Osteocyte (in vitro differentiated cells): ENCODE measurements at places on chromosomes 5 and 9.

GRCh38 chr9:1939926-1940368, 75.2 kb upstream of the SMARCA2 start:
- no peaks in the 10 kb centered on the region for H3K4me1 ChIP-seq
- no peak overlapping the region for H3K27ac ChIP-seq
- no peak for DNase-seq
- no peak overlapping the region for H3K4me3 ChIP-seq

GRCh38 chr9:127561491-127562278, 50.4 kb upstream of the STXBP1 start:
- H3K27me3 ChIP-seq = no peaks in the 10 kb centered on the region
- H3K4me1 ChIP-seq = peaks cover 93% of the 10 kb centered on the region
- H3K27ac ChIP-seq = peak overlapping the region; percentile 98
- peak; percentile 98 for DNase-seq
- H3K4me3 ChIP-seq = peak overlapping the region; percentile 61

GRCh38 chr9:117546894-117547678, 132.2 kb upstream of the ASTN2 start:
- H3K27ac ChIP-seq = no peak overlapping the region
- DNase-seq = no peak
- H3K4me1 ChIP-seq = no peaks in the 10 kb centered on the region
- H3K27me3 ChIP-seq = no peaks in the 10 kb centered on the region

GRCh38 chr5:146606893-146607292, 90.9 kb upstream of the GPR151 start:
- no peaks in the 10 kb centered on the region for H3K4me1 ChIP-seq
- peak; percentile 49 for DNase-seq
- H3K27ac ChIP-seq = no peak overlapping the region
- no peaks in the 10 kb centered on the region for H3K36me3 ChIP-seq

DNA sequence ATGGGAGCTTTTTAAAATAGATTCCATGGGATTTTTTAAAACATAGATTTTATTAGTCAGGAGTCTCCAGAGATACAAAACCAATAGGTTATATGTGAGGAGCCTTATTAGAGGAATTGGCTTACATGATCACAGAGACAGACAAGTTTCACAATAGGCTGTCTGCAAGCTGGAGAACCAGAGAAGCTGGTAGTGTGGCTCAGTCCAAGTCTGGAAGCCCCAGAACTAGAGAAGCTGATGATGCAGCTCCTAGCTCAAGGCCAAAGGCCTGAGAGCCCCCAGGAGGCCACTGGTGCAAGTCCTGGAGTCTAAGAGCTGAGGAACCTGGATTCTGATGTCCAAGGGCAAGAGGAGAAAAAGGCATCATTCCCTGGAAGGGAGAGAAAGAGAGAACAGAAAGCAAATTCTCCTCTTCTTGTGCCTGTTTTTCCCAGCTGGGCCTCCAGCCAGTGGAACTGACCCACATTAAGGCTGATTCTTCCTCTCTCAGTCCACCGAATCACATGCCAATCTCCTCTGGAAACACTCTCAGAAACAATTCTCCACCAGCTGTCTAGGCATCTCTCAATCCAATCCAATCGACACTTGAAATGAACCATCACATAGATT, 59.3 kb downstream of the AHRR start:
- DNase-seq = no peak
- no peaks in the 10 kb centered on the region for H3K27me3 ChIP-seq
- H3K4me1 ChIP-seq = peaks cover 46% of the 10 kb centered on the region
- H3K4me3 ChIP-seq = no peak overlapping the region

DNA sequence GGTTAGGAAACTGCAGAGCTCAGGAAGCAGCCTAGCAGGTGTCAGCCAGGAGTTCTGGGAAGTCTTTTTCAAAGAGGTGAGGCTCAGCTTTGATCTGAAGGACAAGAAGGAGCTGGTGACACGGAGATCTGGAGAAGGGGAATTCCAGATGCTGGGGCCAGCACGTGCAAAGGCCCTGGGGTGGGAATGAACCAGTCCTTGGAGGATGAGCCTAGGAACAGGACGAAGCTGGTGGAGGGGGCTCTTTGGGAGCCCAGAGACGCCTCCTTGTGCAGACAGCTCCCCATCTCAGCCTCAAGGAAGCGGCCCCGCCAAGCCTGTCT, 15.2 kb upstream of the RNU6ATAC start:
- no peak for DNase-seq
- H3K27ac ChIP-seq = peak overlapping the region; percentile 89
- peaks cover 57% of the 10 kb centered on the region for H3K4me1 ChIP-seq
- no peak overlapping the region for H3K4me3 ChIP-seq

DNA sequence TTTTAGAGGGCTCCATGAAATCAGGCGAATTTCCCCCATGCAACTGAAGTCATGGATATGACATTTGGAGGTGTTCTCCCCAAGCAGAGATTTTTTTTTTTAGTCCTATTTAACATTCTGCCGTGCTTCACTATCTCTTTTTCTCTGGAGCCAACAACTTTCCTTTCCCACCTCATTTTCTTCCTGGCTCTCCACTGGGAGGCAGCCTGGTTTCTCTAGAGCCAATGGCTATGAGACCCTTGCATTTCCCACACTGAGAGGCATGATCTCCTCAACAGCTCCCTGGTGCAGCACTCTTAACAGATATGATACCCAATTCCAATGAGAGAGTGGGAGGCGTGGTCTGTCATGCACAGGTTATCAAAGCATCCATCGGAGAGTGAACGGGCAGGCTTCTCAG, 310.8 kb downstream of the DRD1 start:
- no peaks in the 10 kb centered on the region for H3K36me3 ChIP-seq
- no peaks in the 10 kb centered on the region for H3K4me1 ChIP-seq
- H3K27me3 ChIP-seq = no peaks in the 10 kb centered on the region
- no peak for DNase-seq

- no peak overlapping the region for H3K4me3 ChIP-seq
- peaks cover 57% of the 10 kb centered on the region for H3K4me1 ChIP-seq
- DNase-seq = no peak
- peak overlapping the region; percentile 45 for H3K27ac ChIP-seq
- no peaks in the 10 kb centered on the region for H3K36me3 ChIP-seq
Measured at GRCh38 chr5:17190242-17190778, 27.1 kb upstream of the BASP1 start.

DNA sequence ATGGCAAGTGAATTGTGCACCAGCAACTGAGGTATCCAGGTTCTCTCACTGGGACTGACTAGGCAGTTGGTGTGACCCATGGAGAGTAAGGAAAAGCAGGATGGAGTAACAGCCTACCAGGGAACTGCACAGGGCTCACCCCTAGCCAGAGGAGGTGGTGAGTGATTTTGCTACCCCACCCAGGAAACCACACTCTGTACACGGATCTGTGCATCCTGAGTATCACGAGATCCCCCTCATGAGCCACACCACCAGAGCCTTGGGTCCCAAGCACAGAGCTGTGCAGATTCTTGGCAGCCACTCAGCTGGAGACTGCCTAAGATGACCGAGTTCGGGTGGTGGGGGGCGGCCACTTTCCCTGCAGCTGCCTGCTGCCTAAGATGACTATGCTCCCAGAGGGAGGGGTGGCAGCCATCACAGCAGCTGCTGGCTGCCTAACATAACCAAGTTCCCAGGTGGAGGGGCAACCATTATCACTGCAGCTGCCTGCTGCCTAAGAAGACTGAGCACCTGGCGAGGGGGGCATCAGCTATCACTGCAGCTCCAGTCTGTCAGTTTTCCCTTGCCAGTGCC, 48.4 kb upstream of the EFNA5 start:
- H3K4me1 ChIP-seq = peaks cover 1% of the 10 kb centered on the region
- no peak for DNase-seq
- H3K4me3 ChIP-seq = no peak overlapping the region
- H3K27me3 ChIP-seq = no peaks in the 10 kb centered on the region

- peak; percentile 88 for DNase-seq
- peak overlapping the region; percentile 78 for H3K27ac ChIP-seq
- H3K4me1 ChIP-seq = peaks cover 66% of the 10 kb centered on the region
- no peaks in the 10 kb centered on the region for H3K27me3 ChIP-seq
- peak overlapping the region; percentile 30 for H3K4me3 ChIP-seq
Measured at GRCh38 chr5:151619812-151620460, 28.8 kb upstream of the FAT2 start.

- no peak for DNase-seq
- peak overlapping the region; percentile 54 for H3K27ac ChIP-seq
- H3K36me3 ChIP-seq = peaks cover 1% of the 10 kb centered on the region
- peaks cover 23% of the 10 kb centered on the region for H3K4me1 ChIP-seq
- no peak overlapping the region for H3K4me3 ChIP-seq
Measured at GRCh38 chr5:176994460-176995121, 12.0 kb downstream of the UIMC1 start.
